ENCODE measurements at places on chromosomes 6 and 20.

DNA sequence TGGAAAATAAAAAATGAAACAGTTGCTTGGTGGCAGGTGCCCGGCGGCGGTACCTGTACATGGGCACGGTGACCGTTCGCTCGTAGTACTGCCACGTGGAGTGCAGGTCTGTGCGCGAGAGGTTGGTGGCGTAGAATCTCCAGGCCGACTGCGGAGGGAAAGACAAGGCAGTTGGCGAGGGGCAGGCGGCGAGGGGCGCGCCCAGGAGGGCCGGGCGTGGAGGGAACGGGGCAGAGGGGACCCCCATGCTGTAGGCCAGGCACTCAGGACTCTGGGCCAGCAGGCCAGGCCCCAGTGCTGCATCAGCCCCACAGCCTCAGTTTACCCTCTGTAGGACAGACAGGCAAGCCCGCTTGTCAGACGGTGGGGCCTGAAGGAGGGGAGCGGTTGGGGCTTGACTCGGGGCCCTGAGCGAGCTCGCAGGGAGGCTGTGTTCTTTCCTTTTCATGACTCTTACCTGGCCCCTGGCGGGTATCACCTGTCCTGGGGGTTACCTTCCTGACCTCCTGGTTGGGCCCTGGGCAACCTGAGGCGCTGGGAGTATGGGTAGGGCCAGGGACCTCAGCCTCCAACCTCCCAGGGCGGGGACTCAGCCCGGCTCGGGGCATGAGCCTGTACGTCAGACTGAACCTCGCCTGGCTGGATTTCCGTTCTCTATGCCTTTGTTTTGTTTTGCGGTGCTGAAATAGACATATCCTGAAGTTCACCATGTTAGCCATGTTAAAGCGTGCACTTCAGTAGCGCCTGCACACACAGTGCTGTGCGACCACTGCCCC is 38.5 kb downstream of the KCNQ2 start:
- no peak for DNase-seq

- DNase-seq: no peak
Observed at GRCh38 chr6:110039981-110040383, 61.9 kb downstream of the GPR6 start.

- DNase-seq: no peak
Observed at GRCh38 chr6:38750968-38751615, 36.0 kb downstream of the DNAH8 start.

DNA sequence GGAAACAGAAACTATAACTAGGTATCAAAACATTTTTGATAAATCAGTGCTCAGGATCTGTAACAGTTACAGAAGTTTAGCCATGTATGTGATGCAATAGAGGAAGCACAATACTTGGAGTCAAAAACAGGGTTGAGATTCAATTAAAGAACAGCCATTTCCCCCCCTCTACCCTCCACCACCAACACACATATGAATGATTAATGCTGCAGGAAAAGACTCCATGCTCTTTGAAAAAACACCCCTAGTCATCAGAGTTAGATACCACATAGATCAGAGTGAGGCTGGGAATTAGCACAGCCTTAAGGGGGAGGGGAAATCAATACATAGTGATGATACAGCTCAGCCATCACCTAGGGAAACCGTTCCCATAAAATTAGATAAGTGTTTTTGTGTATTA is 108.9 kb upstream of the EMILIN3 start:
- DNase-seq: no peak

DNA sequence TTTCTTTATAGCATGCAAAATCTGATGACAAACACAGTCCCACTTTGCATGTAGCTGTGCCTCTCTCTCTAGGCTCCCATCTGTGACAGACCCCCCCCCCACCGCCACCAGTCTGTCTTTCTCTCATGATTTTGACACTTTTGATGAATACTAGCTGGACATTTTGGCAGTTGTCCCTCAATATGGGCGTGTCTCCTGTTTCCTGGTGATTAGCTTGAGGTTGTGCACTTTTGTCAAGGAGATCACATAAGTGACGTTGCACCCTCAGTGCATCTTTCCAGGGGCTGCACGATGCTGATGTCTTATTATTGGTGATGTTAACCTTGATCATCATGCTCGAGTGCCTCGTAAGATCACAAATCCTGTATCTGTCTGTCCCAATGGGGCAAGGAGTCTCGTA is 155.1 kb downstream of the EYA2 start:
- DNase-seq: no peak

GRCh38 chr6:117477988-117478852 is 4.3 kb upstream of the DCBLD1 start:
- no peak for DNase-seq

DNA sequence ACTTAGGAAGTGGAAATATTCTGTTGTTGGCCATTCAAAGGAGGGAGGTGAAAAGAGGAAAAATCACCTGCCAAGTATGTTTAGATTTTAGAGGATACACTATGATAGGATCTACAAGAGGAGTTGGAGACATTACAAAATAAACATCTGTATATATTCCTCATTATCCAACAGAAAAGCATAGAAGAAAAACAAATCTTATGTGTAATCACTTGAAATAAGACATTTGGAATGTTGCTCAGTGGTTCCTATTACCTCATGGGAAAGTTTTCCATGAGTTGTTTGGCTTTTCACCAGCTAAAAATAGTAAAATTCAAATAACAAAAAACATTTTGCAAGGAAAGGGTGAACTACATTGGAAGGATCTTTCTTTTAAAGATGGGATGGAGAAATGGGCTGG is 76.7 kb upstream of the CARMIL1 start:
- no peak for DNase-seq

DNA sequence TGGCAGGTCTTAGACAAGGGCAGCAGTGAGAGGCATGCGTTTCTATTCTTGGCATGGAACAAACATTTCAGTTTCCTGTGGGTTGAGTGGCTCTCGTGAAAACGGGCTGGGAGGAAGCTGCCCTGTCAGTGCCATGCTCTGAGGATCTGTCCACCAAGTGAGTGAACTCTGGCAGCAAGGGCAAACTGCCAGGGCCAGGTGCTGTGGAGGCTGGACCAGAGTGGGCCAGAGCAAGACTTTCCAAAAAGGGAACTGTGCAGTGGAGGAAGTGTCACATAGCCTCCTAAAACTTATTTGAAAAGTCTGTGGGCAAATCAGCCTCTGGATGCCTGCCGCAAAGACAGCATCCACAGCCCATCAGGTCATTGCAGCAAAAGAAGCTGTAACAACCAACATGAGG is 44.2 kb upstream of the TAB2 start:
- DNase-seq: no peak

GRCh38 chr20:57783956-57784837 is 74.4 kb upstream of the PMEPA1 start:
- no peak for DNase-seq

DNA sequence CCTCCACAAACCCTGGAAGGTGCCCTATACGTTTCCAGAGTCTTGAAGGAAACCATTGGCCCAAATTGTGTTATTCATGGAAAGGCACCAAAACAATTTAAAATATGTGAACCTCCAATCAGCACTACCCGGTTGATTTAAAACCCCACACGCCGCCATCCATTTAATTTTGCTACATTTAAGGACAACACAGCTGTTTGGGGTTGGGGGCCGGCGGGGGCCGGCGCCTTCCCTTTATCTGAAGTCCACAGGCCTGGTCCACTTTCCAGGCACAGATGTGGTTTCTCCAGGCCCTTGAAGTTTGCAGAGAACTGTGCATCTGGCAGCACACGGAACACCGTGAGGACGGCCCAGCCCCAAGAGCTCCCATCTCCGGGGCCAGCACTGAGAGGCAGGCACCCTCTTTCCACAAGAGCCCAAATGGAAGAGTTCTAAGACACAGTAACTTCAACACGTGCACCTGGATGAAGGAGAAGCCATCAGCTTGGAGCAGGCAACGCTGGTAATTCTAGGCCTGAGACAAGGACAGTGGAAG is 16.8 kb upstream of the FRMD1 start:
- DNase-seq: no peak

- DNase-seq: no peak
Observed at GRCh38 chr20:965956-966355, 36.2 kb downstream of the RSPO4 start.

- DNase-seq: no peak
Observed at GRCh38 chr6:77015350-77015749, 447.9 kb downstream of the HTR1B start.

GRCh38 chr6:39333644-39334438 is 11.3 kb upstream of the KCNK16 start:
- no peak for DNase-seq

Measured in progenitor cell of endocrine pancreas (in vitro differentiated cells).